Muscle of leg (tissue), 16 donors: ENCODE measurements at places on chromosomes 2 and 18. TPM values are rescaled to one million over a fixed set of nuclear protein-coding genes. Genes with fewer than 3 reads are reported as not detected.

CIB4 gene
- polyA plus RNA-seq: not detected

ZAP70 gene
- 3.6 TPM for polyA plus RNA-seq

TMEM17 gene
- 1.5 TPM for polyA plus RNA-seq

CYTIP gene
- 1.2 TPM for polyA plus RNA-seq

ANO7 gene
- 1.1 TPM for polyA plus RNA-seq

SATB2 gene
- 4.2 TPM for polyA plus RNA-seq

DNA sequence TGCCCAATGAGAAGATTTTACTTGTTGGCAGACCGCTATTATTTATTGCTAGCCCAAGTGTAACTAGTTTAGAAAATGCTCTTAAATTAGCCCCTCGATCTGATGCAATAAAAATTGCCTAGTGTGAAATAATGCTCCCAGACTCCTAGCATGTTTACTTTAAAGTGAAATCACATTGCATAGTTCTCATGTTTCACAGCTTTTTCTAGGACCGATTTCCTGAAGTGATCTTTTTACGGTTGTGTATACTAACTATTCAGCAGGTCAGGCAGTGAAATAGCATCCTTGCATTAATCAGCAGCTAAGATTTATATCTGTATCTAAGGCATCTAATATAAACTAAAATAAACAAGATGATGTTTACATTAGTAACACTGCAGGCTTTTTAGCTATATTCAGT, 52.4 kb downstream of the PMS1 start:
- DNase-seq: peak; percentile 35

DNA sequence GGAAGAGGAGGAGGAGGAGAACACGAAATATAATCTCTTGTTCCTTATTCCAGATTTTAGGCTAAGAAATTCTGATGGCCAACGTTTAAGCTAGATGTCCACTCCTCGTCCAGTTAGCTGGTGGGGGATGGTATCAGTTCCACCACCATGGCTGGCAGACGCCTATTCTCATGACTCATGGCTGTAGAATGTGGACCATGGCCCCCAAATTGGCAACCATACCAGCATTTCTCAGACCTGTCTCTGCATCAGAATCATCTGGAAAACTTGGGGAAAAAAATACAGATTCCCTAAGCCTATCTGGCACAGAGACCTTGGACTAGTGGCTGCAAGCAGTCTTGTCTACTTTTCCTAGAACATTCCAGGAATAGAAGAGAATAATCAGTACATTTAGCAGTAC, 267.7 kb upstream of the SIX2 start:
- no peak for DNase-seq

GRCh38 chr2:25435421-25435820, 93.7 kb upstream of the DNMT3A start:
- DNase-seq: no peak

DNA sequence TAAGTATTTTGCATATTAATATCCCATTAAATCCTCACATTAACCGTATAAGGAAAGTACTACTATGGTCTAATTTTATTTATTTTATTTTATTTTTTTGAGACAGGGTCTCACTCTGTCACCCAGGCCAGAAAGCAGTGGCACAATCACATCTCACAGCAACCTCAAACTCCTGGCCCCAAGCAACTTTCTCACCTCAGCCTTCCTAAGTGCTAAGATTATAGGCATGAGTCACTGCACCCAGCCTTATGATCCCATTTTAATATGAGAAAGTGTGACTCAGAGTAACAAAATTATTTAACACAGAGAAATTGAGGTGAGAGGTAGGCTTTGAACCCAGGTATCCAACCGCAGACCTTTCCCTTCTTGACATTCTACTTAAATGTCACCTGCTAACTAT, 330.0 kb upstream of the POU3F3 start:
- DNase-seq: no peak

DNA sequence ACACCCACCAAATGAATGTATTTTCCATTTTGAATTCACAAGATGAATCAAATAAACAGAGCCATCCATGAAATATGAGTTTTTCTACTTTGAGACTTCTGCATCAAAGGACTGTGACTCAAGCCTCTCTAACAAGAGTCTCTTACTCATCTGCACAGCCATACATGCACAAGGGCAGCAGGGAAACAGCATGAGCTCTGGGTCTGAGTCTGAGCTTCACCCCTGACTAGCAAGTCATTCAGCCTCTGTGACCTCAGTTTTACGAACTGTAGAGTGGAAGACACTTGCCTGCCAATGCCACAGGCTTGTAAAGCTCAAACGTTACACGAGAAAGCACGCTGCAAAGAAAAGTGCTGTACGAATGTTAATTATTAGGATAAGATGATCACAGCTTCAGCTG, 42.9 kb downstream of the MREG start:
- no peak for DNase-seq

GRCh38 chr2:10359246-10359645, 56.5 kb downstream of the HPCAL1 start:
- DNase-seq: no peak

DNA sequence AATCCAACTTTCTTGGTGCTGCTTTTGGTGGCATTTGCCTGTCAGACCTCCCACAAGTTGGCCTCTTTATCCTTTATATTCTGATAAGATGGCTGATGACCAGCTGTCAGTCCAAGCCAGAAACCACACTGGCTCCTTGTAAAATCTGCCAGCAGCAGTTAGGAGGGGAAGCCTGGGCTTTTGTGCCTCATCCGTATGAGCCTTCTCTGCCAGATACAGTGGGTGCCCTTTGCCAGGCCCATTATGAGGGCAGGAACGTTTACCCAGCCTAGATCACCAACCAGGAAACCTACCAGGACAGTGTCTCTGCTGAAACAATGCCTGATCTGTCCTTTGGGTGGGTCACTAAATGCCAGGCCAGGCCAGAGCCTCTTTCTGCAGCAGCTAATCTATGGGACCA, 202.9 kb upstream of the SP5 start:
- DNase-seq: no peak

DNA sequence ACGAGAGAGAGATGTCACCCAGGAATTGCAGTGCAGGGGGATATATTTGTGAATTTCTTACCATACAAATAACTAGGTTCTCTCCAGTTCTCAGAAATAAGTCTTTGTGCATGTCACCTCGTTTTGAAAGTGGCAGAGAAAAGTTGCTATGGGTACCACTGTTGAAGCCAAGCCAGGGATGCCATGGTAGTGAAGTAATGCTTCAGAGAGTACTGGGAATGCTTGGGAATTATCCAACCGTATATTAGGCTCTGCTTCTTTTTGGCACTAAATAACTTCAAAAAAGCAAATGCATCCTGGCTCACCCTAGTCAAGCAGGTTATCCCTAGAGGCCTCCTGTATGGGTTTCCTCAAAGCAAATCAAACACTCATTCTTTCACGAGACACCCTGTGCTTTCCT, 50.7 kb upstream of the DDX18 start:
- DNase-seq: no peak

DNA sequence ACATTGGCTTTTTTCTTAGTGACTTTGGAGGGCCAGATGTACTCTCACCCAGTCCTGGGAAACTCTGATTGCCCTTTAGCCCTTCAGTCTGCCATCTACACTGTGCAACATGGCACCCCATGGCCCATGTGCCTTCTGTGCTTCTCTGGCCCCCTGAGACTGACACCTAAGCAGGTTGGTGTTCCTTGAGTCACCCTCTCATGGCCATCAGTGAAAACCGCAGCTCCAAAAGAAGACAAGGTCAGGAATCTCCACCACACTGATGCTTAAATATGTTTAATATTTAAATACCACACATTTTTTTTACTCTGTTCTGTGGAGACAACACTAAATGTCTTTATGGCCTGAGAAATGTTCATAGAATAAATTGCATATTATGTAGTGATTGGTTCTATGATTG, 23.9 kb downstream of the DCC start:
- no peak for DNase-seq

- DNase-seq: peak; percentile 36
Observed at GRCh38 chr18:55863391-55863706, 275.4 kb upstream of the TCF4 start.

- DNase-seq: no peak
Observed at GRCh38 chr2:224278531-224278930, 123.4 kb downstream of the FAM124B start.

- no peak for DNase-seq
Observed at GRCh38 chr2:31079665-31080064, 58.6 kb downstream of the GALNT14 start.

GRCh38 chr2:174487820-174488162, 962 bp upstream of the GPR155 start:
- DNase-seq: peak; percentile 8

GRCh38 chr18:10564975-10565773, 39.3 kb downstream of the NAPG start:
- no peak for DNase-seq

DNA sequence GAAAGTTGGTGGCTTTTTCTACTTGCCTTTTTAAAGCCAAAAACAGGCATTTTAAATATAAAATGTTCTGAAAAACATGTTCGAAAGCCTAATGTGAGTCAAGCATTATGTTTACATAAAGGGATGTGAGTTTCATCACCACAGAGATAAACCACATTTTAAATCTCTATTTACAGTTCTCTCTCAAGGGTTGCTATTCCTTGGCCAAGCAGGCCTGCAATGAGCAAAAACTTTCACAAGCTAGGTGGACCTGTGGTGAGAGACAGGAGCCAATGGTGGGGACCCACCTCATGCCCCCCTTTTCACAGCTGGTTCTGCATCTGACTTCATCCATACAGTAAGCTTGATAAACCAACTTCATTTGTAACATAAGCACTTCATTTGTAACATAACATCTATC, 65.1 kb downstream of the CUL3 start:
- no peak for DNase-seq

- DNase-seq: peak; percentile 14
Observed at GRCh38 chr2:104939570-104940217, 85.8 kb downstream of the POU3F3 start.

DNA sequence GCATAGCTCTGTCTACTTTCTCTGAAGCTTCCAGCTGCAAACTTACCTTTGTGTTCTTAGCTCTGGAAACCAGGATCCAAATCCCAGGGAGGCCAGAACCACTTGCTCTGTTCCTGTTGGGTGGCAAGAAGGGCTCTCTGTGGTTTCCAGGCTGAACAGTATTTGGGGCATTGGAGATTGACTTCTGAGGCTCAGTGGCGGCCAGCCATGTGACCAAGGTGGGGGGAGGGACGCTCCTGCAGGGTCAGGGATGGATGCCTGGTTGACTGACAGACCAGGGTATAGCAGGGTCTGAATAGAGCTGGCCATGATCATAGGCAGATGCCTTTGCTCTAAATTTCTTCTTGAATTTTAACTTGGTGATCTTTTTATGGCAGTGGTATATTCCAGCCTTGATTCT, 15.1 kb downstream of the SLC4A5 start:
- no peak for DNase-seq

DNA sequence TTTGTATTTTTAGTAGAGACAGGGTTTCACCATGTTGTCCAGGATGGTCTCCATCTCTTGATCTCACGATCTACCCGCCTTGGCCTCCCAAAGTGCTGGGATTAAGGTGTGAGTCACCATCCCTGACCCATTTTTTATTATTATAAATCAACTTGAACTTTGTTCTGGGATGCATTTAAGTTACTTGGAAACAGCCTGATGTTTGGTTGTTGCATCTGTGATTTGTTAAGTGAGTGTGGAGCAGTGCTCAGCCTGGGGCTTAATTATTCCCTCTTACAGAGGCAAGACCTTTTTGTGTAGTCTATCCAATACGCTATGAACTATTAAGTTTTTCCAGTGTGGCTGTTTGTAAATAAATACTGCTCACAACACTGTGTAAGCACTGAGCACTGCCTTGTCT, 32.6 kb downstream of the MTA3 start:
- DNase-seq: no peak

DNA sequence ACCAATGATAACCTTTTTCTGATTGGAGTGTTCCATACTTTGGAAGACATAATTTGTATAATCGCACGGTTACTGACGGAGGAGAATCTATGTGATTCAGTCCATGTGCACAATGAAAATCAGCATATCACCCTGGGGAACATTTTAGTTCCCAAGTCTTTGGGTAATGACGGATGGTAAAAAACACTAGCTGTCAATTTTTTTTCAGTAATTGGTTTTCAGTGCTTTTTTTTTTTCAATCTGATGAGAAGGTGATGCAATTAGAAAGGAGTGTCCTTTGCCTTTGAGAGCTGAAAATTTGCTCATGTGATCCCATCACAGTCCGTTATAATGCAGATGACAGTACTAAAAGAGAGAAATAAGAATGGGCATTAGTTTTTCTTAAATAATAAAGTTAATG, 51.9 kb upstream of the THOC1 start:
- no peak for DNase-seq

GRCh38 chr2:43803113-43803512, 29.3 kb downstream of the DYNC2LI1 start:
- DNase-seq: no peak

DNA sequence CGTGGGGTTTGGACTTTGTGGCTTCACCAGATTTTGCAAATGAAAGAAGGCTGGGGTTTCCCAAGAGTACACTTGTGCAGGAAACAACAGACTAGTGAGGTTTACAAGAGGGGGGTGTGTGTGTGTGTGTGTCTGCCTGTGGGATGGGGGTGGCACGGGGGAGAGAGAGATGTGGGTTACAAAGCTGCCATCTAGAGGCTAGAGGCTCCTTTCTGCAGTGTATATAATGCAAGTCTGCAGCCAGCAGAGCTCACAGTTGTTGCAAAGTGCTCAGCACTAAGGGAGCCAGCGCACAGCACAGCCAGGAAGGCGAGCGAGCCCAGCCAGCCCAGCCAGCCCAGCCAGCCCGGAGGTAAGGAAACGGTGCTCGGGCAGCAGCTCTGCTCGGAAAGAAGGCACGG, at the start of gene ACKR3:
Gene ACKR3 (plus strand): TSS at position 253 of the 401 bp plus-strand sequence. CDS start 10,641 bp downstream, outside the sequence.
- DNase-seq: peak; percentile 95

DNA sequence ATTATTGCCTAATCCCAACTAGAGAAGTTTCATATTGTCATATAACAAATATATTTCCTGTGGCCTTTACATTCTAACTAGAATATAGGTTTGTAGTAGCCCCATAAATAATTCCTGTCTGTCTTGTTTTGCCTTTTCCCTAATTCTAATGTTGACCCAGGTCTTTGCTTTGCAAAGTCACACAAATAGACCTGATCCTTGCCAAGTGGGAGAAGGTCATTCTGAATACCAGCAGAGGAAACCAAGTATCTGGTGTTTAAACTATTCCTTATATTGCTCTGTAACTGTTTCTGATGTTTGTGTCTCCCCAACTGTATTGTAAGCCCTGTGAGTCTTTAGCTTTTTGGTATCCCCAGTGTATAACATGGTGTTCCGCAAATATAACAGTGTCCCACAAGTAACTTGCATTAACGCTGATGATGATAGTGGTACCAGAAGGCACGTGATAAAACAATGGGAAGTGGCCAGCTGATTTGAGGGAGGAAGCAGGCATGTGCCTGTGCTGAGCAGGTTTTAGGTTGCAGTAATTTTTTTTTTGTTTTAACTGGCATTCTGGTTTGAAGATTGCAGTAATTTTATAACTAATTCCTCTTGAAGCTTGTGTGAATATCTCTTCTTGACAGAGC, 11.1 kb downstream of the HADHB start:
- DNase-seq: peak; percentile 13

- DNase-seq: peak; percentile 42
Observed at GRCh38 chr2:137467246-137467862, 496.9 kb upstream of the HNMT start.

DNA sequence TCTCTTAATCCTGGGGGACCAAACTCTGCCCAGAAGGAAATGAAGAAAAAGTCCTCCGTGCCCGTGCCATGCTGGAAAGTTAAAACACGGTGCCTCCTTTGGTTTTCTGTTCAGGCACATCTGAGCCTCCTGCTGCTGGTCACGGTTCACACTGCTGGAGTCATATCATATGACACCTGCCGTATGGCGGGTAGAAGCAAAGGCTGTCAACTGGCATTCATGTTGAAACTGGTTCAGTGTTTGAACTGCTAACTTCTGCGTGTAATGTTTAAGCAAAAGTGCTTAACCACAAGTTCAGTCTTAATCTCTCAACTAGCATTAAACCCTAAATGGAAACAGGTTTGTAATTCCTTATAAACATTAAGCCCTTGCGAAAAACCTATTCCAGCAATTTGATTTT, 3.1 kb downstream of the STK39 start:
- DNase-seq: no peak
